ENCODE measurements at places on chromosomes 3 and 15.

GRCh38 chr15:57245130-57245529 lies 131.2 kb upstream of the CGNL1 start:
- no peak for DNase-seq

DNA sequence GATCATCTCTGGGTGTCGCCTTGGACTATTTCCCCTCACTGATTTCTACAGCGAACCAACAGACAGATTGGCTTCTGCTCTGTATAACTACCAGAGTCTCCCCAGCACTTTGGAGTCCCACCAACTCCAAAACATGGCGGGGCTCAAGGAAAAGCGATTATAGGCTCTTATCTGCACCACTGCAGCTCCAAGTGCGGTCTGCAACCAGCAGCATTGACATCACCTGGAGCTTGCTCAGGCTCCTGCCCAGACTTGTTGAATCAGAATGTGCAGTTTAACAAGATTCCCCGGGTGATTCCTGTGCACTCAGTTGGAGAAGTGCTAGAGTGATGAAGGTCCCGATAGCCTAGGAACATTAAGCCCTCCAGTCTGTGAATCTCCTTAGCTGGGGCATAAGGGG lies 9.0 kb downstream of the CCK start:
- no peak for DNase-seq

DNA sequence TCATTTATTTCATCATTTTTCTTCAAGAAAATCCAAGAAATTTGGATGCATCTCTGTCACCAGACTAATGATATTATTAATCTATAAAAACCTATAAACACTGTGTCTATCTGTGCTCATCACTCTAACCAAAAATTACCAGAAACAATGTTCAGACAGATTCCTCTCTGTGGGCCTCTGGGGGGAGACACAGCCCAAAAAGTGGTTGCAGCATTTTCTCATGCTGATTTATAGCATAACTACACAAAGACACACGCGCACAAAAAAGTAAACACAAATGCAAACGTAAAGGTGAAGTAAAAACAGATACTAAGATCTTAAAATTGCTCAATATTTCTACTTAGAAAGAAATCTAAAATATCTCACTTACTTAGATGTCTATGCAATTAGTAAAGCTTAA lies 976.0 kb downstream of the GBE1 start:
- no peak for DNase-seq

- DNase-seq, result no peak
Observed at GRCh38 chr3:27426926-27427325, 57.3 kb downstream of the SLC4A7 start.

- DNase-seq, result no peak
Observed at GRCh38 chr3:43965656-43966055, 274.9 kb downstream of the ABHD5 start.

GRCh38 chr3:89326997-89327396 lies 219.6 kb downstream of the EPHA3 start:
- no peak for DNase-seq

DNA sequence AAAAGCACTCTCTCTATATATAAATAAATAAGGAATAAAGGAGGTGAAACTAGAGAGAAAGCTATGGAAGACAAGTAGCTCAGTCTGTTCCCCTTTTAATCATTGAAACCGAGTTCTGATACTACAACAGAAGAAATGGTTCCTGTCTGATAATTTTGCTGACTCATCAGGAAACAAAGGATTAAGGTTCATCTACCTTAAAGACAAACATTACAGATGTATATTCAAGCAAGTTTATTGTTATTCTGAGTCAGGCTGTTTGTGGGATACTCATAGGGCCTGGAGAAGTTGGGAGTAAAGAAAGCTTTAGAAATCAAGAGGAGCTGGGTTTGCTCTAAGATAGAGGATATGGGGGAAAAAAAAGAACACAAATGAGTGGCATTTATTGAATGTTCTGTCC lies 566.0 kb downstream of the ROBO2 start:
- no peak for DNase-seq
